Hematopoietic multipotent progenitor cell treated with erythropoietin and hydrocortisone succinate and interleukin-3 and kit ligand, for 4 days (in vitro differentiated cells): ENCODE measurements at places on chromosomes 12 and 14.

- DNase-seq = peak; percentile 13
These were observed 293.2 kb downstream of the DPF3 start for GRCh38 chr14:72600551-72601330.

GRCh38 chr12:95004610-95005009 lies 1.1 kb upstream of the NDUFA12 start:
- DNase-seq = peak; percentile 61

- no peak for DNase-seq
These were observed 117.7 kb upstream of the RPL10L start for GRCh38 chr14:46769292-46769691.

- DNase-seq = no peak
These were observed 35.7 kb downstream of the RIN3 start for GRCh38 chr14:92549105-92549858.

- peak; percentile 71 for DNase-seq
These were observed 124.2 kb downstream of the HMGA2 start for GRCh38 chr12:65948320-65949008.

DNA sequence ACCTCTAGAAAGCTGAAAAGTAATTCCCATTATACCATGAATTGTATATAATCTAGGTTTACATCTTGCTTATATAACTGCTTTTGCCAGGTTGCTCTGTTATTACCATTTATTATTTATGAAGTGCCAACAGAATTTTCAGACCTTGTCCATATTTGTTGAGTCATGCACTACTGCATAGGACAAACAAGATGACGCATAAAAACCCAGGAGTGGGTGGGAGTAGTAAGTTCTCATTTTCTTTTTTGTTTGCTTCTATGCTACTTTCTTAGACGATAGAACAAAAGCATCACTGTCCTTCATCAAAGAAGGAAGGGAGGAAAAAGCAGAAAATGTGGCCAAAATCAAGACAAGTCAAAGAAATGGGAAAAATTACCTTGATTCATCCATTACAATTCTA lies 119.0 kb upstream of the RASSF8 start:
- DNase-seq = peak; percentile 13

- DNase-seq = no peak
These were observed 92.2 kb downstream of the TBC1D30 start for GRCh38 chr12:64916411-64917261.

DNA sequence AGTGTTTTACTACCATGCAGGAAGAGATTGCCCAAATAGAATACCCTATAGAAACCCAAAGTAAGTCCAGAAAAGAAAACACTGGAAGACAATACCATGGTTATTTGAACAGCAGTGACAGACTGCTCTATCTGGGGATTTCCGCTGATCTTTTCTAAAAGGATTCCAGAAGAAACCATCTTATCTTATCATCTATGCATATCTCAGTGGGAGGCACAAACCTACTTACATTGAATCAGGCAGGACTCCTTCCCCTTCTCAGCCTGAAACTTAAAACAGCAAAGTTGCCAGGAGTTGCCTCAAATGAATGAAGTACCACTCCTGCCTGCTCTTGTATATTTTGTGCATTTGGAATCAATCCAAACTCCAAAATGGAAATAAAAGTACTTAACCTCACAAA lies 56.7 kb upstream of the NR2C1 start:
- DNase-seq = no peak
